Naive thymus-derived CD4-positive, alpha-beta T cell (primary cell): ENCODE measurements at places on chromosomes 12 and 14. TPM values are rescaled to one million over a fixed set of nuclear protein-coding genes. Genes with fewer than 3 reads are reported as not detected.

Gene PLCZ1
- not detected in 2 replicates for total RNA-seq

Gene CCDC177
- not detected for total RNA-seq

- no peak for DNase-seq
- H3K4me3 ChIP-seq, result no peak overlapping the region
- H3K27ac ChIP-seq, result no peak overlapping the region
- H3K4me1 ChIP-seq, result no peaks in the 10 kb centered on the region
These were observed 37.3 kb downstream of the AKAP6 start for GRCh38 chr14:32366256-32366879.

Gene ADCY6
- total RNA-seq, result 0.08 TPM
